ENCODE measurements at places on chromosomes 12 and 14.

DNA sequence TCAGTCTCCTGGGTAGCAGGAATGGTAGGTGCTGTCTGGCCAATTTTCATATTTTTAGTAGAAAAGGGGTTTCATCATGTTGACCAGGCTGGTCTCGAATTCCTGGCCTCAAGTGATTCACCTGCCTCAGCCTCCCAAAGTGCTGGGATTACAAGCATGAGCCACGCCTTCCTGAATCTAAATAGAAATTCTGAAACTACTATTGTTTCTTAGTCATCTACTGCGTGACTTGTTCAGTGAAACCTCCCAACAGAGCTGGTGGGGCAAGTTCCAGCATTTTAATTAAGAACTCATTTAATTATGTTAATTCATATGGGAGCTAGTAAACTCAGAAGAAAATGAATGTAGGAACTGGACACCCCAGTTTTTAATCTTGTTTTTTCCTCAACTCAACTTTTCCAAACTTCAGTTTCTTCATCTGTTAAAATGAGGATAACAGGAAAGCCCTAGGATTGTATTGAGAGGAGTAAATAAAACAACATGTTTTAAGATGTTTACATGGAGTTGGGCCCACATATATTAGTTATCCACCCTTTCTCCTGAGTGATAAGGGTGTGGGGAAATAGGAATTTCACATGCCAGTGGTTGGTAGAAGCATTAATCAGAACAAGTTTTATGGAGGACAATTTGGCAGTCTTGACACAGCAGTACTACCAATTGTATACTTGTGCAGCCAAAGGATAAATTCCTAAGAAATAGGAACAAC, 335.8 kb upstream of the E2F7 start:
- H3K4me1 ChIP-seq: no peaks in the 10 kb centered on the region
- no peak overlapping the region for H3K4me3 ChIP-seq
- H3K36me3 ChIP-seq: no peaks in the 10 kb centered on the region
- peaks cover 4% of the 10 kb centered on the region for H3K27me3 ChIP-seq
- no peak for DNase-seq

DNA sequence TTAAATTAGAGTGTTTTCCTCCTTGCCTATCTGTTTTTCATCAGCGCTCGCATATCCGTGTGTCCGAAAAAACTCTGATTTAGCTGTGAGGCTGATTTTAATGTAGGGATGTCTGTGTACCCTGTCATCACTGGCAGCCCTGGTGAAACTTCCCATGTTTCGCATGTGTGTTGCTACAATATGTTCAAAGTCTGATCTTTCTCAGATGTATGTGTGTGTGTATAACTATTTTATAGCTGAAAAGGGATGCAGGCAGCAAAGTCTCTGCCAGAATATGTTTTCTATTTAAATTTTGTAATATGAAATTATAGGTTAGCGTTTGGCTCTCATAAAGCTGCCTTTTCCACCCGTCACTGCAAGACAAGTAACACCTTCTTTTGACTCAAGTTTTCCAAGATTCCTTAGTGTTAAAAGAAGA, 154.8 kb downstream of the TMTC2 start:
- no peaks in the 10 kb centered on the region for H3K4me1 ChIP-seq

- DNase-seq: no peak
- no peaks in the 10 kb centered on the region for H3K36me3 ChIP-seq
- no peak overlapping the region for H3K4me3 ChIP-seq
- H3K27ac ChIP-seq: no peak overlapping the region
- no peaks in the 10 kb centered on the region for H3K4me1 ChIP-seq
- H3K27me3 ChIP-seq: no peaks in the 10 kb centered on the region
Observed at GRCh38 chr12:32661706-32662105, 17.4 kb upstream of the DNM1L start.

DNA sequence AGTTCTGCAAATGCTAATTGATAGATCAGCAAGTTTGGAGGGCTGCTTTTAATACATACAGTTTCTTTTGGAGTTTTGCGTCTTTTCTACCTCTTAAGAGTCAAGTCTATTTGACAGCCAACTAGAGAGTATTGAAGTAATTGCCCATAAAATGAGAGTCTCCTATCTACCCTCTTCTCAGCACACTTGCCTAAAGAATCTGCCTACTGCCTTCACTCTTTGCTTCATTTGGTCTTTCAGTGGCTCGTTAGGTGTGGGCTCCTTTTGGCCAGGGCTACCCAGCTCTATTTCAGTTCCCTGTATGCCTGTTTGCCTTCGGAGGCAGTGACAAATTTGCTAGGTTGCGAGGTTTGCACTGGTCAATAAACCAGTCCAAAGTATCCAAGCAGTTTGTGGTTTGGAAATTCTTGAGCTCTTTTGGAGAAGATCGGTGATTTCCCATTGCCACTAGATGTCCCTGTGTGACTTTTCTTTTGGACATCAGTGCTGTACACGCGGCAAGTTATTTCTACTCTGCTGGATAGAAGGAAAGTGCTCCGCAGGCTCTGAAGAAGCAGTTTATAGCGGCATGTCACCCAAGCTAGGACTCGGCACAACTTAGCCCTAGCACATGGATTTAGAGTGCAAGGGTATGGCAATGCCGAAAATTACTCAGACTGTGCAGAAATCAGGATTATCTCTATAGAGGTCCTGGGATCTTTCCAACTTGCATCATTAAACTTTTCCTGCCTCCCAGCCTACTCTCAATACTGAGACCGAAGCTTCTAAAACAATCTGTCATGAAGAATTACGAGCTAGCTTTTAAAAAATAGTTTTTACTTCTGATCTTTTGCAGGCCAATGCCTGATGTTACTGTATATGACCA, 38.6 kb downstream of the MGST1 start:
- no peak overlapping the region for H3K27ac ChIP-seq
- no peak overlapping the region for H3K4me3 ChIP-seq
- no peaks in the 10 kb centered on the region for H3K27me3 ChIP-seq
- no peak for DNase-seq
- no peaks in the 10 kb centered on the region for H3K36me3 ChIP-seq
- H3K4me1 ChIP-seq: peaks cover 14% of the 10 kb centered on the region

DNA sequence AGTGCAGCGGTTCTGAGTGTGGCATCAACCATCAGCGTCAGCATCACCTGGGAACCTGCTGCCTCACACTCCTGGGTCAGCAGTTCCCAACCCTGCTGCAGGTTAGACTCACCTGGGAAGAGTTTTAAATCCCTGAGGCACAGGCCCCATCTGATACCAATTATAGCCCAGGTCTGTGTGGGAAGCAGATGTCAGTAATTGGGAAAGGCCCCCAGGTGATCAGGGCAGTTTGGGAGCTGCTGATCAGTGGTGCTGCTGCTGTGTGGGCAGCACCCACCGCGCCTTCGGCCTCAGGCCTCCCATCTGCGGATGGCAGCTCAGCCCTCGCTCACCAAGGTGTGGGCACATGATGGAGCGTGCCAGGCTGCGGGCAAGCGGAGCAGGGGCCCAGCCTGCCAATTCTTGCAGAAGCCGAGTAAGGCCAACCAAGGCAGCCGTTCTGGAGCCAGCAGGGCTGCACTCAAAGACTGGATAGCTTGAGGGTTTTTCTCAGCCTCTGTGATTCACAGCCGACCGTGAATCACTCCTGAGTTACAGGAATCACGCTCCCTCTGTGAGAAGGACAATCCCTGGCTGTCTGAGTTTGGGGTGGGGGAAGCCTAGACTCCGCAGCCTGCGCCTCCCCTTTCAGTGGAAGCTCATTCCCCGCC, 155.6 kb upstream of the SFSWAP start:
- no peaks in the 10 kb centered on the region for H3K36me3 ChIP-seq
- no peak overlapping the region for H3K27ac ChIP-seq
- no peak overlapping the region for H3K4me3 ChIP-seq
- H3K4me1 ChIP-seq: no peaks in the 10 kb centered on the region
- no peak for DNase-seq

GRCh38 chr12:80419644-80420043, 24.4 kb upstream of the PTPRQ start:
- no peaks in the 10 kb centered on the region for H3K36me3 ChIP-seq
- H3K27me3 ChIP-seq: no peaks in the 10 kb centered on the region
- DNase-seq: no peak
- no peak overlapping the region for H3K4me3 ChIP-seq
- H3K4me1 ChIP-seq: no peaks in the 10 kb centered on the region
- no peak overlapping the region for H3K27ac ChIP-seq

- H3K27ac ChIP-seq: peak overlapping the region; percentile 35
- no peaks in the 10 kb centered on the region for H3K4me1 ChIP-seq
- H3K36me3 ChIP-seq: no peaks in the 10 kb centered on the region
- H3K4me3 ChIP-seq: no peak overlapping the region
Observed at GRCh38 chr12:68451261-68452077, 119.3 kb upstream of the MDM1 start.

DNA sequence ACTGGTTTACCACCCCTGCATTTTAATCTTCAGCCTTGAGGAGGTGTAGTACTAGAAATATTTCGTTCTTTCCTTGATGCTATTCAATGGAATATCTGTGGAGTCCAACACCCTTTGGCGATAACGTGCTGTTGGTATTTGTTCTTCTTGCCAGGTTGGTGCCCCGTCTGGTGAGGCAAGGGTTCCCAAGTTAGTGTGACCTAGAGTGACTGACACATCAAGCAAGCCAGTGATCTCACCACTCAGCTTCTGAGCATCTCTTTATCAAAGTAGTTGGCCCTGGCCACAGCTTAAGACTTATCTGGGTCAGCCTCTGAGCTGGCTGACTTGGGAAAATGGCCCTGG, 60.2 kb downstream of the PLXNC1 start:
- DNase-seq: no peak
- H3K27me3 ChIP-seq: no peaks in the 10 kb centered on the region
- peak overlapping the region; percentile 40 for H3K27ac ChIP-seq
- H3K4me1 ChIP-seq: peaks cover 2% of the 10 kb centered on the region

DNA sequence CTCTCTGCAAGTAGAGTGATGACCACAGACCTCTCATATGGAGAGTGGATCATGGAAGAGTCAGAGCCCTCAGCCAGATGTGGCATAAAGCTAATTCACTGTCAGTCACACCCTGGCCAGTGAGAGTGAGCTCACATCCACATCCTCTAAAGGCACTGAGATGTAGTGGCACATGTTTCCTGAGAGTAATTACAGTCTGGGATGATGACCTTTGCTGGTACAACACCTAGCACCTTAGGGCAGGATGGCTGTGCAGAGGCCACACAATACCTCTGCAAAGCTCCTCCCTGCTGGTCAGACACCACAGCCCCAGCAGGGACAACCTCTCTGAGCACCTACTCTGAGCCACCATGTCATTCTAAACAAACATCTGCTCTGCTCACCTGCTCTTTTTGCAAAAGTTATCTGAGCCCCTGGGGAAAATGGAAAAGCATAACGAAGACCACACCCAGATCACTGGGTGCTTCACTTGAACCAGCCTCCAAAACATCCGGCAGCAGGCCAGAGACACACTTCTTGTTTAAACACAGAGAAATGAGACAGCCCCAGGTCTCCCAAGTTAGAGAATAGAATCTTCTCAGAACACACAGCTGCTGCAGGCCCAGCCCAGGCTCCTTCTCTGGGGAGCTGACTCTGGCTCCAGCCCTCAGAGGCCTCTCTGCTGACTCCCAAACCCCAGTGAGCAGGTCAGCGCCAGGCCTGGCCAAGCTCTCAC, 30.3 kb downstream of the PITPNM2 start:
- H3K4me1 ChIP-seq: no peaks in the 10 kb centered on the region
- DNase-seq: no peak
- H3K27me3 ChIP-seq: no peaks in the 10 kb centered on the region

DNA sequence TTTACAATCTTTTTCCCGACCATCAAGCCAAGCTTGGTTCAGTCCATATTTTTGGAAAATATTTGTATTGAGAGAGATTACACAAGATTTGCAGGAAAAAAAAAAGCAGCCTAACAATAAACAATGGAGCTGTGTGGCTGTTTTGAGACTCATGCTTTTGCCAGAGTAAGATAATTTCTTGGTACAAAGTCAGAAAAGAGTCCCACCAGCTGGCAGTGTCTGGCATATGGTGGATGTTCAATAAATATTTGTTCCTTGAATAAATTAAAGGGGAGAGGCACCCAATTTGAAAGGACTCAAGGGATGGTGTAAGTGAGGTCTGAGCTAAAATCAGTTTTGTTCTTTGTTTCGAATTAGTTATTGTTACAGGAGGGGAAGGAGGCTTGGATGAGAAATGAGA, 78.1 kb upstream of the RPH3A start:
- H3K27ac ChIP-seq: no peak overlapping the region
- no peaks in the 10 kb centered on the region for H3K27me3 ChIP-seq
- H3K4me3 ChIP-seq: no peak overlapping the region
- DNase-seq: no peak

DNA sequence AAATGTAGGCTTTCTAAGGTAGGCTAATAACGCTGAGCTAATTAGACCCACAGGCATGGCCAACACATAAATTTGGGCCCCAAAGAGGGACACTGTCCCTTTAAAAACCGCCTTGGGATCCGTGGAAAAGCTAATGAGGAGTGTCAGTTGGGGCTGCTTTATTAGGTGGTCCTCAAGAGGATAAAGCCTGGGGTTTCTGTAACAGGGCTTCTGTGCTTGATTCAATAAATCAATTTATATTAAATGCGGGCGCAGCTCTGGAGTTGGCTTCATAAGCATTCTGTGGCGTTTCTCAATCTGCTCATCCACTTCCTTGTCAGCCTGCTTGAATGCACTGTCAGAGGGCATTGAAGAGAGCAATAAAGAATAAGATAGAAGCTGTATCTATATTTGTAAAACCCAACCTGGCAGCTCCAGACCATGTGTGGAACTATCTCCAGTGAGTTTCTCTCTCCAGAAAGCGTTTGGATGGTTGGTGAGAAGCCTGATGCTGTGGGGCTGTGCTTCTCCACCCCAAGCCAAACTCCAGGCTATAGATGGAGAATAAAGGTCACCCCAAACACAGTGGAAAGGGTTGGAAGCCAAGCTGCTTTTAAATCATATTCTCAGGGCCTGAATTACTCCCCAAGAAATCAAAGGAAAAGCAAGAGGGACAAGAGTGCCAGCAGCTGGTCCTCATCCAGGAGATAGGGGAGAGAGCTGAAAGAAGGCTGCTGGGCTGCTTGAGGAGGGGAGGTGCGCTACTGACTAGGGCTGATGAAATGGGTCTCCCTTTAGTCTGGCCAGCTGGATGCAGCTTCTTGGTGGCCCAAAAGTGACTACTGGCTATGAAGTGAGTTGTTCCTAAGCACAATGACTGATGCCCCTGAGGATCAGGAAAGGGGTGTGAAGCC, 222.0 kb downstream of the PPM1H start:
- H3K27me3 ChIP-seq: no peaks in the 10 kb centered on the region
- H3K27ac ChIP-seq: no peak overlapping the region
- no peak for DNase-seq
- no peaks in the 10 kb centered on the region for H3K4me1 ChIP-seq
- no peaks in the 10 kb centered on the region for H3K36me3 ChIP-seq
